ENCODE measurements at places on chromosomes 2 and 18.

GRCh38 chr18:64403784-64404503, 255.1 kb upstream of the LINC00305 start:
- DNase-seq: no peak

GRCh38 chr2:102033031-102033749, 41.4 kb downstream of the IL1R2 start:
- DNase-seq: no peak

GRCh38 chr2:144596073-144596871, 76.4 kb upstream of the ZEB2 start:
- DNase-seq: peak; percentile 69

GRCh38 chr2:240582781-240583180, 3.8 kb upstream of the CAPN10 start:
- DNase-seq: no peak

DNA sequence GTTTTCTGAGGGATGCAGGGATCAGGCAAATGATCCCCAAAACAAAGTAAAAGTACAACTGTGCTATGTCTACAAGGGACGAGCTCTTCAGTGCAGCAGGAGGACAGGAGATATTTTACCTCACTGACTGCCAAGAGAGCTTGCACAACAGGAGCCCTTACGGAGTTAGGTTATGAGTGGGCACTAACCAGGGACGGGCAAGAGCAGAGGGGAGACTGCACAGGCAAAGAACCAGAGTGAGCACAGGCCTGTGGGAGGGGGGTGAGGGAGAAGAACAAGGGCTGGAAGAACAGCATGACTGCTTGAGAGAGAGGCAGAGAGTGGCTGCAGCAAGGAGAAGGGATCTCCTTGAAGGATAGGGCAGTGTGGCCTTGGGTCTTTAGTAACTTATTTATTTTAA, 101.1 kb upstream of the PID1 start:
- DNase-seq: no peak

- no peak for DNase-seq
These were observed 10.4 kb upstream of the SPATS2L start for GRCh38 chr2:200296118-200296517.

DNA sequence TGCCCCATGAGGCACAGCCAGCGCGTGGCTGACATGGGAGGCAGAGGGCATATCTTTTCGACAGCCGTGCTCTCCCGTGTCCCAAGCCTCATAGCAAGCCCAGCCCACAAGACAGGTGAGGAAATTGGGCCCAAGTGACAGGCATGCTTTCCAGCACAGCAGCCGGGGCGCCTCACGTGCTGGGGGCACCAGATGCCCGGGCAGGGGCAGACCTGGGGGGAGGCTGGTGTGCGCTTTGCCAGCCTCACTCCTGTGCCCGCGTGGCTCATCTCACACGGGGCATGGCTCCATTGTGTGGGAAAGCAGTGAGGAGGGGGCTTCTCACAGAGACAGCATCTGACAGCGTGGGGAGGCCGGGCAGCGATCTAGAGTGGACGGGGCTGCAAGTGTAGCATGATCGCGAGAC, 93.2 kb downstream of the USP40 start:
- DNase-seq: no peak

DNA sequence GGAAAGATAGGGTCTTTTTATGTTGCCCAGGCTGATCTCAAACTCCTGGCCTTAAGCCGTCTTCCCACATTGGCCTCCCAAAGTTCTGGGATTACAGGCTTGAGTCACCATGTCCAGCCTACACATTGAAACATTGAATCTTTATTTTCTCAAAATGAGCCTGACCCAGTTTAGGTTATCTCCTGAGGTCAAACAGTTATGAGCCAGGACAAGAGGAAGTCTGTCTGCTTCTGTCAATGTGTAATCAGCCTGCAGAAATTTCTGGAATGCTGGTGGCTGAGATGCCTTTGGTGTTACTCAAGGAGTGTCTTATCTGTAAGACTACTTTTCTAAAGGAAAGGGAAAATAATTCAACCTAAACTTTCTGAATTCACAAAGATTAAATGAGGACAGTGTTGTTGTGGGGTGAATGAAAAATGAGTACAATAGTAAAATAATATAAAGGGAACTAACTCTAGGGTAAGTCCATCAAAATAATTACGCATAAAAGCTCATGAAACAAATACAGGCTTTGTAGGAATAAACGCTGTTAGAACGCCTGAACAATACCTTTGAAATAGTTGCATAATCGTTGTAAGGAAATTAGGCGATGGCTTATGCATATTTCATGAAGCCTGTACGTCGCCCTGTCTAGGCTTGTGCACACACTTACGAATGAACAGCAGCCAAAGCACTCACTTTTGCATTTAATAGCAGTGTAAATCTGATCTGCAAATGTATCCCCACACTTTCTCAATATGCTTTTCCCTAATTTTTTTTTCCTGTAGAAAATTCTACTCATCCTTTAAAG, 260.8 kb downstream of the RDH14 start:
- no peak for DNase-seq

DNA sequence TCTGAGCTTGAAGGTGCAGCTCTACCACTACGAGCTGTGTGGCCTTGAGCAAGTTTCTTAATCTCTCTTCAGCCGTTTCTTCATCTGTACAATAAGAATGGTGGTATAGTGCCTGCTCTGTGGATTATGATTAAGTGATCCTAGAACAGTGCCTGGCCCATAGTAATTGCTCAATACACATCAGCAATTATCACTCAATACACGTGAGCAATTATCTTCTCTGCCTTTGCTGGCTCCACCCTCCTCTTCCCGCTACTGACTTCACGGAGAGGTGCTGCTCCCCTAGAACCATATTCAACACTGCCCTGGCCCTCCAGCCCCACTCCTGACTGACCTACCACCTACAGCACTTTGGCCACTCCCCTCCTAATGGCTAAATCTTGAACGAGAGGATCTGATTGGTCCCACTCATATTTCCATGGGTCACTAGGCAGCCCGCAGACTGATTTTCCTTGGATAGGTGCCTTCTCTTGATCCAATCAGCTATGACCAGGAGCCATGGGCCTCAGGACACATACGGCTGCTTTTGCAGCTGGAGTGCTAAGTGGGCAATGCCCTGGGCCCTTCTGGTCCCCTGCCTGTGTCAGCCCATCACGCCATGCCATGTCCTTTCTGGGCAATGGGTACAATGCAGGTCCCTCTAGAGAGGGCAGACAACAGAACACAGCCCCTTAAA, 77.5 kb downstream of the STPG4 start:
- DNase-seq: no peak

- no peak for DNase-seq
These were observed 655.5 kb downstream of the DCDC2C start for GRCh38 chr2:4358837-4359236.

GRCh38 chr18:11533942-11534496, 75.4 kb upstream of the SLC35G4 start:
- DNase-seq: no peak

GRCh38 chr18:36149514-36150289, 20.0 kb downstream of the ELP2 start:
- no peak for DNase-seq

DNA sequence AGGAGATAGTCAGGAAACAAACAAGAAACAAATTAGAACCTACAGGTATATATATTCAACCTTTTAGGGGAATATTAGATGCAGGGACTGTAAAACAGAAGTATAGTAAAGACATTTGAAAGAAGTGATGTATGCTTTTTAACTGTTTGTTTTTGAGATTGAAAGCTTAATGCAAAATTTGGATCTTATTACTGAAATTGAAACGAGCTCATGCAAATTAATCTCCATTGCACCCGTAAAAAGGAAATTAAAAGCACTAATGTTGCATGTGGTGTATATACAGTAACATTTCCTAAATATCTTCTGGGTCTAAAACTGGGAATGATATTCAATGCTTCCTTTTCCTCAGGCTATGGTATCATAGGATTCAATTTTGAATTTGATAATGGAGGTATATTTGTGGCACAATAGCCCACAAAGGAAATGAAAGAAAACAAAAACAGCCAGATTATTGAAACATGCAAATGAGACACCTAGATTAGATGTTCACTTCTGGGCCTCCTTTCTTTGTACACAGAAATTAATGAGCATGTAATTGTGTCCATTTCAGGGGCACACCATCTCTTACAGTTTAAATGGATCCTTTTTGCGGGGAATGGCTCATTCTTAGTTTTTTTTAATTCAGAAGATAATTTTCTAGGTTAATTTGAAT, 1.6 kb upstream of the ELOA2 start:
- no peak for DNase-seq

DNA sequence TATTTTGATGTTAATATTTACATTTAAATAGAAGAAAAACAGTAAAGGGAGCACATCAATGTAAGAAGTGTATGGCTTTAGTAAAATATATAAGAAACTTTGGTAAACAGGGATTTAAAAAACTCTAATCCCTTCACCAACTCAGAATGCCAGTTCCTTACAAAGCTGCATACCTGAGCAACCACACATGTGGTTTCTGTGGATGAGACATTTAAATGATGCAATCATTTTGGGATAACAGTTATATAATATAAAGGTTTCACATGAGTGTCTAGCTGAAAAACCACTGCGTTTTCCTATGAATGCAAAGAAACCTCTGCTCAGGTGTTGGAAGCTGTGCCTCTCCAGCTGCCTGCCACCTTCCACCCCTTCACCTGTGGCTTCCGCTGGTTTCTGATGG, 209.1 kb upstream of the REV1 start:
- DNase-seq: no peak

DNA sequence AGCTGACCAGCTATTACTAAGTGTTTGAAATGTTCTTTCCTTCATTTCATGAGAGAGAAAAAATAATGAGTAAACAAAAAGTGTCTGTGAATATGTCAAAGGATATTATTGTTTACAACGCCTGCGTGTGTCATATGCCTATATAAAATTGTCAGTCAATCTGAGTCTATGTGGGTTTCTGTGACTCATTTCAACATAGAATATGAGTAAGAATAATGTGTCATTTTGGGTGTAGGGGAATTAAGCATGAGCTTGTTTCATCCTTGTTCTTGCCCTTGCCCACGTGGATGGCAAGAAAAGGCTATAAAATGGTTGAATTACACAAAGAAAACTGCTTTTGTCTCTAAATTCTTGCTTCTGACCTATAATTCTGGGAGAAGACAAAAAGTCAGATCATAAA, 466.0 kb downstream of the PTH2R start:
- no peak for DNase-seq

DNA sequence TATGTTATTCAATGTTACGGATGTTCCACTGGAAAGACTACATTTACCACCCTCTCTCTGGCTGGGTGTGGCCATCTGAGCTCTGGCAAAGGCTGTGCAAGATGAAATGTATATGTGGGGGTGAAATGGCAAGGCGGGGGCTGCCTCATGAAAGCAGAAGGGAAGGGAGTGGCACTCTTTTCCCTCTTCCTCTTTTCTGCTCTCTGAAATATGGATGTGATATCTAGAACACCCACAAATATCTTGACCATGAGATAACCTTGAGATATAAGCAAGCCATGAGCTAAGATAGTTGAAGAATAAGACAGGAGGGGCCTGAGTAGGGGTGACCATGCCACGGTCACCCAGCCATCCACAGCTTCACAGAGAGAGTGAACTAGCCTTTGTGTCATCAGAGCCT, 367.8 kb upstream of the ID2 start:
- no peak for DNase-seq

DNA sequence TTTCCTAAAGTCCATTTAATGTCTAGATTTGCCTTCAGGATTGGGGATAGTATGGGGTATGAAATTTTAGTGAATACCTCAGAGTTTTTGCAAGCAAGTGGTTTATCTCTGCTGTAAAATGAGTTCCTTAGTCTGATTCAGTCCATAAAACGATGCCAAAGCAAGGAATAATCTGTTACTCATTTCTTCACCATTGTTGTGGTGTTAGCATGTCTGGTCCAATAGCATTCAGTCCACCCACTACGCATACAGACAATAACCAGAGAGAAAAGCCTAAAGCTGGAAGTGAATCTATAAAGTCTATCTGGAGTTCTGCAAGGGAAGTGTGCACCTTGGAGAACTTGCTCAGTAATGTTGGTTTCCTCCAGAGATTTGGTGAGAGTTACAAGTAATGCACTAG, 12.9 kb upstream of the DPP4 start:
- DNase-seq: no peak

DNA sequence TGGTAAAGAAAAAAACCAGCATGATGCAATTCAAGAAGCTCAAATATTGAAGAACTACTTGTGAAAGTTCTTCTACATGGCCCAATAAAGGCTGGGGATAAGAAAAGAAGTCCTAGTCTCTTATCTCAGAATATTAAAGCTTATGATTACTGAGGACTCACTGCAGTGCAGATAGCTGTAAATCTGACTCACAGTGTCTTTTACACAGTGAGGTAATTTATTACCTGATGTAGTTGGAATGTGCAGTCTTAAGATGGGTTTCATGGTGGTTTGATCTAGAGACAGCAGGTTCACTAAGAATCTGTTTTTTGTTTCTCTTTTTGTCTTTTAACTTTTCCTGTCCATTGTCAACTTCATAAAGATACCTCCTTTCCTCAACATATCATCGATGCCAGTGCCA, 484.0 kb upstream of the MAP2 start:
- DNase-seq: no peak

GRCh38 chr2:43251171-43251731, 24.8 kb upstream of the ZFP36L2 start:
- no peak for DNase-seq

- DNase-seq: no peak
These were observed 76.3 kb downstream of the CLHC1 start for GRCh38 chr2:55155764-55156281.

DNA sequence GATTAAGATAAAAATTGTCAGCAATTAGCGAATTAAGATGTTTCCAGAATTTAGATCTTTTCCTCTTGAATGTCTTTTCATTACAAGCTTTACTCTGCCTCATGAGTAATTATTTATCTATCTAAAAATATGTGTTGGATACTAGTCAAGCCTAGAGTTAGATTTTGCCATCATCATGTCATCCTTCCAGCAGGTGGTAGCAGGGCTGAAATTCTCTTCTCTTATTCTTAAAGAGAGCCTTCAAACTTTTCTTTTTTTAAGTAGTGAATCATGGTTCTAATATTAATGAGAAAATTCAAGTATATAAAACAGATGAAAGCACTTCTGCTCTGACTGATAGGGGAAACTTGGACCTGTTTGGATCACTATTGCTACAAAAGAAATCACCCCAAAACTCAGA, 240.7 kb upstream of the EPAS1 start:
- DNase-seq: no peak

DNA sequence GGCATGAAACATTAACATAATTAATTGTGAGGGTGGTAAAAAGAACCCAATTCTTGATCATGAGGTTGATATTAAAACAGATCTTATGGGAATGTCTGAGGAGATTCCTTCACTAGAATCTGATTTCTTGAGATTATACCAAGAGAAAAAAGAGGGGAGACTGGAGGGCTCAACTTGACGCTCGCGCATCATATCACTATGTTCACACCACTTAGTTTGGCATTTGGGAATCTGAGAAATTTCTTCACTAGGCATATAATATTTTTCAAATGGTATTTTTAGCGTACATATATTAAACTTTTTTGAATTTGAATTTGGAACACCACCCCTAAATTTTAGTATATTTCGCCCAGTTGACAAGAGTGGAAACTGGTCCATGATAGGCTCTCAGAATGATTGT, 140.1 kb downstream of the SATB2 start:
- DNase-seq: no peak

DNA sequence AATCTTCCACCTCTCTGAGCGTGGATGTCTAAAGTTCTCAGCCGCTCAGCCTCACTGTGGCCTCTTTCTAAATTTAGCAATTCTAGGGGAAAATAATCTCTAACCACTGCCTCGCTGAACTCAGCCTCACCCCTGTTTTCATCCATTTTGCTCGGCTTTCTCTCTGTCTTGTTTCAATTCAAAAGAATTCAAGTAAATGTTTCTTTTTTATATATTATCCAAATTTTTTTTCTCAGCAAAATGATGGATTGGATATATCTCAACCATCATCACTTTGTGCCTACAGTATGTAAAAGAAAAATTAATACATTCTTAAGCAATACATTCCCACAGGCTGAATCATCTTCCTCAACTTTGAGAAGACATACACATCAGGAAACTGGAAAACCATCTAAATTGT, 24.0 kb upstream of the GALNT5 start:
- DNase-seq: no peak

All from natural killer cell treated with Interleukin-12 subunit alpha and Interleukin-12 subunit beta and Interleukin-15 and Interleukin-18, amount 100 ng/mL, for 72 hours (primary cell).